Sigmoid colon (tissue), 7 donors: ENCODE measurements at places on chromosomes 13 and 19. TPM values are rescaled to one million over a fixed set of nuclear protein-coding genes. Genes with fewer than 3 reads are reported as not detected.

DNA sequence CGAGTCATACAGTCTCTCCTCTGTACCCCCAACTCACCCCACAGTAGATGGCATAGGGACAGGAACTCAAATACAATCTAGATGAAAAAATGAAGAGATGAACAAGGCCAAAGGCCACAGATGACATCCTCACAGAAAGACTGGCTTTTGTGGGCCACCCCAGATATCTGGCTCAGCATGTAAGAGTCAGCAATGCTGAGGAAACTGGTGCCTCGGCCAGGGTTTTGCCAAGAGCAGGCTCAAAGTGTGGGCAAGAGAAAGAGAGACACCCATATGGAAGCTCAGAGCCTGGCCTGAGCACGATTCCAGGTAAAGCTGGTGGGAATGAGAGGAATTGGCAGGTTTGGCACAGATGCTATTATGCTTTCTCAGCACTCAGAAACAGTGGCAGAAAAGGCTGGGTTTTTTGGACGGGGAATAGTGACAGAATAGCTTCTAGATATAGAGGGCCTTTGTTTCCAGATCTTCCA, 460.6 kb downstream of the FOXO1 start:
- H3K36me3 ChIP-seq, result no peaks in the 10 kb centered on the region
- no peaks in the 10 kb centered on the region for H3K4me1 ChIP-seq
- H3K27me3 ChIP-seq, result no peaks in the 10 kb centered on the region
- H3K4me3 ChIP-seq, result no peak overlapping the region
- no peak overlapping the region for H3K27ac ChIP-seq

- no peaks in the 10 kb centered on the region for H3K27me3 ChIP-seq
- no peak overlapping the region for H3K4me3 ChIP-seq
- peaks cover 28% of the 10 kb centered on the region for H3K4me1 ChIP-seq
Observed at GRCh38 chr19:11347546-11348039, 1.3 kb downstream of the CCDC159 start.

The SGCG gene
- total RNA-seq, result 1.1 TPM

The NUDT15 gene
- 8.9 TPM for total RNA-seq

DNA sequence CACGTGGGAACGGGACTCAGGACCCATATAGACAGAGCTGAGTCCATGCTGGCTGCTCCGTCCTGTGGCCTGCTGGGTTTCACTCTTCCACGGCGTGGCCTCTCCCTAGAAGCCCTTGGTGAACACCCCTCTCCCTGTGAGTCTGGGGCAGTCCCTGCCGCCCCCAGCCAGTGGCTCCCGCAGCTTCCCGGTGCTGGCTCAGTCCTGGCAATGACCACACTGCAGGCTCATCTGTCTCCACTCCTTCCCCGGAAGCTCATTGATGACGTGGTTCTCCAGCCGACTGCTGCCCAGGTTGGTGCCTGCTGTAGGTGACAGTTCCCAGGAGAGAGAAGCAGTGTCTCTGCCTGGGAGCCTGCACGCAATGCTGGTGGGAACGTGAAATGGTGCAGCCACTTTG, 2.1 kb upstream of the TEX29 start:
- no peaks in the 10 kb centered on the region for H3K36me3 ChIP-seq
- no peaks in the 10 kb centered on the region for H3K27me3 ChIP-seq
- H3K4me1 ChIP-seq, result no peaks in the 10 kb centered on the region
- no peak overlapping the region for H3K27ac ChIP-seq

The CCDC169 gene
- total RNA-seq, result 12.5 TPM

The CYP4F12 gene
- total RNA-seq, result 10.5 TPM

DNA sequence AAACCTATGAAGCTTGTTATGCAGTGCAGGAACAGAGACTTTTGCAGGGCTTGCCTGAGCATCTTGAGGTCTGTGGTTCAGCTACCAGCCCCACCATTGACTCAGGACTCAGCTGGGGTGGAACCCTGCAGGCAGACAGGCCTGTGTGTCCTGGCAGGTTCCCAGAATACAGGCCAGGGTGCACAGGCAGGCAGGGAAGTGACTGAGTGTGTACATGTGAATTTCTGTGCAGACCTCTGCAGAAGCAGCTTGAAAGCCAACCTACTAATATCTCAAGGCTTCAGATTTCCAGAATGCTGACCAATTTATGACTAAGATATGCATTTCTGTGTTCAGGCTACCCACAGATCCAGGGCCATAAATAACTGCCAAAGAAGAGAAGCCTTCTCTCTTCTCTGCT, 254.4 kb downstream of the DLEU7 start:
- no peak for DNase-seq
- no peaks in the 10 kb centered on the region for H3K27me3 ChIP-seq
- H3K4me3 ChIP-seq, result no peak overlapping the region
- H3K4me1 ChIP-seq, result peaks cover 8% of the 10 kb centered on the region

- peak overlapping the region; percentile 98 for H3K4me3 ChIP-seq
- H3K36me3 ChIP-seq, result no peaks in the 10 kb centered on the region
- H3K27me3 ChIP-seq, result no peaks in the 10 kb centered on the region
- peak; percentile 82 for DNase-seq
- H3K27ac ChIP-seq, result peak overlapping the region; percentile 99
- H3K4me1 ChIP-seq, result no peaks in the 10 kb centered on the region
Observed at GRCh38 chr19:31350033-31350692, 927 bp upstream of the TSHZ3 start.

DNA sequence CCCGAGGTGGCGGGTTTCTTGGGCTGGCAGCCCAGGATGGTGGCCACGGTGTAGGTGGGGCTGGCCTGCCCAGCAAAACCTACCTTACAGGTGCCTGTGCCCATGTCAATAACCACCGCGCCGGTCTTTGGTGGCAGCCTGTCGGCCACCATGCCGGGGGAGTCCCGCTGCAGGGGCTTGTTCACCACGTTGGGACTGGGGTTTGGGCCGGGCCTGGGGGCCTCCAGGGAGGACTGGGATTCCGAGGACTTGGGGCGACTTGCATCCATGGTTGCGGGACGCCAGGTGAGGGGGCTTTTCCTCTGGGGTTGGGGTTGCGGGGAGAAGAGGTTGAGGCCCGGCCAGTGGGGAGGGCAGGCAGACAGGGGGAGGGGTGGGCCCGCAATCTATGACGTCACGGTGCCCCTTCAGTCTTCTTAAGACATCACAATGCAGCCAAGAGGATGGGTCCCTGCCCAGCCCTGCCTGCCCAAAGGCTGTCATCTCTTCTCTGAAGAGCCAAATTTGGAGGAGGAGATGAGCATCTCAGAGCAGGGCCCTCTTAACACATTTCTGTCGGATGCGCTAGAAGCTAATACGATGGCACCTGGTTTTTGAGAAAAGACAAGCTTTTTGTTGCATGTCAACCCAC, at the start of gene ACTL9:
Gene ACTL9, minus strand, starts transcription at position 363 of the 631 bp plus-strand sequence. Its CDS starts 94 bp downstream, at position 269.
- H3K4me1 ChIP-seq, result no peaks in the 10 kb centered on the region
- no peaks in the 10 kb centered on the region for H3K27me3 ChIP-seq
- no peak for DNase-seq

The AMER2 gene
- 1.1 TPM for total RNA-seq

DNA sequence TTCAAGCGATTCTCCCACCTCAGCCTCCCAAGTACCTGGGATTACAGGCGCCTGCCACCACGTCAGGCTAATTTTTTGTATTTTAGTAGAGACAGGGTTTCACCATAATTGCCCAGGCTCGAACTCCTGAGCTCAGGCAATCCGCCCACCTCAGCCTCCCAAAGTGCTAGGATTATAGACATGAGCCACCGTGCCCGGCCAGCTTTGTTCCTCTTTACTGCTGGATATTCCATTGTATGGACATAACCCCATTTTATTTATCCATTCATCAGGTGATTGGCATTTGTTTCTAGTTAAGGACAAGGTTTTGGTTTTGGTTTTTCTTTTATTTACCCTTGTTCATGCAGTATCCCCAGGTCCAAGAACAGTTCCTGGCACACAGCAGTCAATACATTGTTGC, 4.1 kb upstream of the RPS9 start:
- H3K27me3 ChIP-seq, result no peaks in the 10 kb centered on the region

The CYP2F1 gene
- total RNA-seq, result not detected

The PABPC3 gene
- not detected for total RNA-seq

- H3K36me3 ChIP-seq, result no peaks in the 10 kb centered on the region
- H3K27me3 ChIP-seq, result no peaks in the 10 kb centered on the region
- no peaks in the 10 kb centered on the region for H3K4me1 ChIP-seq
- H3K4me3 ChIP-seq, result no peak overlapping the region
Observed at GRCh38 chr13:76129305-76130000, 493.3 kb downstream of the LMO7 start.

DNA sequence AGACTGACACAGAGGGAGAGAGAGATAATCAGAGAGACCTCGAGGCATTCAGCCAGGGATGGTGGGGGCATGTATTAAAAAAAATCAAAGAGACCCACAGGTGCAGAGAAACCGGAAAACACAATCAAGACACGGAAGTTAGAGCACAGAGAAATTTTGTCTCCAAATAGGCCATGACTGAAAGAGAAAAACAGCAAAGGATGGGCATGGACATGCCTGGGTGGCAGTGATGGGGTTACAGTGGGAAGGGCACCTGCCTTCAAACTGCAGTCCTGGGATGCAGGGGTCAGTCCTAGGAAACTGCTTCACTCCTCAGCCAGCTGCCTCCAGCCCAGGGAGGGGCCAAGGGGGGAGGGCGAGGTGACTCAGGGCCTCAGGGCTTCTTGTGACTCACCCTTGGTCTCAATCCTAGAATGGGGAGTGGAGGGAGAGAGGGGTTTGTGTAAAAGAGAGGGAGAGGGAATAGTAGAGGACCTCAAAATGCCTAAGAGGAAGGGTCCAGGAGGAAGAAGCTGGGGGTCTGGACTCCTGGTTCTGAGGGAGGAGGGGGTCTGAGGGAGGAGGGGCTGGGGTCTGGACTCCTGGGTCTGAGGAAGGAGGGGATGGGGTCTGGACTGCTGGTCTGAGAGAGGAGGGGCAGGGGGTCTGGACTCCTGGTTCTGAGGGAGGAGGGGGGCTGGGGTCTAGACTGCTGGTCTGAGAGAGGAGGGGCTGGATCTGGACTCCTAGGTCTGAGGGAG, 3.6 kb upstream of the KCNN4 start:
- peaks cover 13% of the 10 kb centered on the region for H3K4me1 ChIP-seq
- H3K27me3 ChIP-seq, result peaks cover 33% of the 10 kb centered on the region
- no peak overlapping the region for H3K4me3 ChIP-seq
- no peak for DNase-seq
- H3K27ac ChIP-seq, result peak overlapping the region; percentile 42
- no peaks in the 10 kb centered on the region for H3K36me3 ChIP-seq

The KLK12 gene
- total RNA-seq, result not detected
